Bronchial epithelial cell (primary cell): ENCODE measurements at places on chromosomes 6 and 20.

- no peak for DNase-seq
Observed at GRCh38 chr6:93817937-93818336, 398.6 kb upstream of the EPHA7 start.

DNA sequence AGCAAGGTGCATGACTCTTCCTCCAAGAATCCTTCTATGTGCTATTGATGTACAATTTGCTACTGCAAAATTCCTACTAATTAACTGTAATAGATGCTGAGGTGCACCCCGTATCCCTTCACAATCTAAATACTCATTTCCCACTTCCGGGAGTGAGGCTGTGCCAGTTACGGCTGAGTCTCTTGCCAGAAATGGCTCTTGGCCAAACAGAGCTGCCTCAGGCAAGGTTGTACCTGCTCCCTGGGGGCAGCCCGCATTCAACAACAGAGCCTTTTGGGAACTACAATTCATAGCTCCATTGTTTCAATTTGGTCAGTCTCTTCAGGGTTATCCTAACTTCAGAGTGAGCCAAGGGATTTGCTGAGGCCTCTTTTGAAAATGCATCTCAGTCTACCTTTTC is 789.8 kb upstream of the MAP3K7 start:
- no peak for DNase-seq

DNA sequence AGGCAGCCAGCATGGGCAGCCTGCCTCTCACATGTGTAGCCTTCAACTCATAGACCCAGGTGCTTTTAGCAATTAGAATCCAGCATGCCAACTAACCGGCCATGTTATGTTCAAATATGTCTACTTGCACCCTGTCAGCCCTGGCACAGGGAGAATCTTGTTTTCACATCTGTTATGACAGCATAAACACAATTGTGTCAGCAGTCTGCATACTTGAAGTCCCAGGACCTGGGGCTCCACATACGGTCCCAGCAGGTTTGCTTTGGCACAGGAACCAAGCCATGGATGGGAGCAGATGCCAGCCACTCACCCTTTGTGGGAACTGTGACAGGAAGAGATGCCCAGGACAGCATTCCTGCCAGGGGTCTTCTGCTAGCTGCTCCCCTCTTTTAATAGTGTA is 67.2 kb upstream of the SYNDIG1 start:
- DNase-seq: no peak

GRCh38 chr6:27098956-27099355 is 148.5 kb upstream of the PRSS16 start:
- no peak for DNase-seq

DNA sequence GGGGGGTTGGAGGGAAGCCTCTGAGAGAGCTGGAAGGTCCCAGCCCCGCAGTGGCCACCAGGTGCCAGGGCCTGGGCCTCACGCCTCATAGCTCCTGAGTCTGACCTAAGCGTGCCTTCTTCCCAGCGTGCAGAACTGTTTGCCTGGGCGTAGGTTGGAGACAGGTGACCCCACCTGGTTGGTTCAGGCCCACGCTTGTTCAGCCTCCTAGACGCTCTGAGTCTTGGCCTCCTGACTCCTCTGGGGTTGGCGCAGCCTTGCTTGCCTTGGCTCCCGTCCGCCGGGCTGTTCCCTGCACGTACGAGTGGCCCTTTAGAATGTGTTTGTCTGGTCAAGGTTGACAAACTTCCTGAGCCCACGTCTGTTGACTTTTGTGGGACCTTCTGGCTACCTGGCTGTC is 70.8 kb downstream of the EYA2 start:
- DNase-seq: peak; percentile 84

DNA sequence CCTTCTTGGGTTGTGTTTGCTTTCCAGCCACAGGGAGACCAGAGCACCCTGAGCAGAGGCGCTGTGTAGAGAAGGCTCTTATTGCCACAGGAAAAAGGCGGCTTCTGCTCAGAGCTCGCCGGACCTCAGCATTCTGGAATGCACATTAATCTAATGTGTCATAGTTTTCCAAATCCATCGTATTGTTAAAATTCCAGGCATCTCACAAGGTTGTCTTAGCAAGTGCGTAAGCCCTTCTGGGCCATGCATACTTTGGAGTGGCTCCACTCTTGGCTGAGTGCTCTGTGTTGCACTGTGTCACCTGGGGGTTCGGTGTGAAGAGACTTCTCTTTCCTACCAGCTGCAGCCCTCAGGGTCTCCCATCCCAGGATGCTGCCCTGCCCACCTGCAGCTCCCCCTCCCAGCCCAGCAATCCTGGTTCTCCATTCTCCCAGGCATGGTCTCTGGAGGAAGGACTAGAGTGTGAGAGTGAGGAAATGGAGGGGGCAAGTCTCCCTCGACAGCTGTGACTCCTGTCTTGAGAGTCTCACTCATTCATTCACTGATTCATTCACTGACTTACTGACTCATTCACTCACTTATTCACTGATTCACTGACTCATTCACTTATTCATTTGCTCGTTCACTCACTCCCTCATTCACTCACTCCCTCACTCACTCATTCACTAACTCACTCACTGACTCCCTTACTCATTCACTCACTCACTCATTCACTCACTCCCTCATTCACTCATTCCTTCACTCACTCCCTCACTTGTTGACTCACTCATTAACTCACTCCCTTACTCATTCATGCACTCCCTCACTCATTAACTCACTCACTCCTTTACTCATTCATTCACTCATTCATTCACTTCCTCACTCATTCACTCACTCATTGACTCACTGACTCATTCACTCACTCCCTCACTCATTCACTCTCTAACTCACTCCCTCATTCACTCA is 83.7 kb upstream of the MPC1 start:
- peak; percentile 51 for DNase-seq
